ENCODE measurements at places on chromosomes 12 and 14. TPM values are rescaled to one million over a fixed set of nuclear protein-coding genes. Genes with fewer than 3 reads are reported as not detected.

- DNase-seq = no peak
Measured at GRCh38 chr12:58504143-58504938, 416.0 kb downstream of the LRIG3 start.

DNA sequence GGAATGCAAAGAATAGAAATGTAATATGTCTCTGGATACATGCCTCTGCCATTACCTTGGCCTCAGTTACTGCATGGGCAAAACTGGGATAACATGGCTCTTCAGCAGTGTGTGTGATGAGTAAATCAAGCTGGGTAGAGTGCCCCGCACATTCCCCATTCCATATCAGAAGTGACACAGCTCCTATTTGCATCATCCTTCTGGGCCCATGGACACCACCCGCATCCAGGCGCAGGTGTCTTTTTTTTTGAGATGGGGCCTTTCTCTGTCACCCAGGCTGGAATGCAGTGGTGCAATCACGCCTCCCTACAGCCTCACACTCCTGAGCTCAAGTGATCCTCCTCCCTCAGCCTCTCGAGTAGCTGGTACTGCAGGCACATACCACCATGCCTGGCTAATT is 31.6 kb downstream of the KRT76 start:
- DNase-seq = no peak

DNA sequence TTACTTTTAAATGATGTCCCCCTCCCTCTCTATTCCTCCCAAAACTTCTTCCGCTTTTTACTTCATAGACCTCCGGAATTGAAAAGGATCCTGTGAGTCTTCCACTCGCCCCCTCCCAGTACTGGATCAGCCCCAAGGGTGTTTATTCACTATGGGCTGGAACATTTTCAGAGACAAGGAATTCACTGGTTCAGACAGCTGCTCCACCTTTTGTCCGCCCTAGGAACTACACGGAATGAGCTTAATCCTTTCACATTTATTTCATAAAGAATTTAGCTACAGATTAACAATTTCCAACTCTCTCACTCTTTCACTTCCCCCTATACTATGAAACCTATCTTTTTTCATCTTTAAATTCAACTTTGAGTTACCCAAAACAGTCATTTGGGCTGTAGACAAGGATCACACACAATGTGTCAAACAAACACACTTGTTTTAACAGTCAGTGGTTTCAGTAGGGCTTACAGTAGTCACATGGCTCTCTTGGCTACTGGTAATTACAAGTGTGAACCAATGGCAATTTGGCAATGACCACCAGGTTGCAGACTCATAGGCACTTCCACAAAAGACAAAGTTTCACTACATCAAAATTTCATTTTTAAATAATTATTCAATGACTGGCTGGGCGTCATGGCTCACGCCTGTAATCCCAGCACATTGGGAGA is 20.6 kb downstream of the CNIH1 start:
- DNase-seq = peak; percentile 32

- DNase-seq = no peak
Measured at GRCh38 chr14:74856366-74856765, 19.6 kb downstream of the PROX2 start.

- DNase-seq = peak; percentile 76
Measured at GRCh38 chr14:79011091-79011919, 841.1 kb downstream of the NRXN3 start.

DNA sequence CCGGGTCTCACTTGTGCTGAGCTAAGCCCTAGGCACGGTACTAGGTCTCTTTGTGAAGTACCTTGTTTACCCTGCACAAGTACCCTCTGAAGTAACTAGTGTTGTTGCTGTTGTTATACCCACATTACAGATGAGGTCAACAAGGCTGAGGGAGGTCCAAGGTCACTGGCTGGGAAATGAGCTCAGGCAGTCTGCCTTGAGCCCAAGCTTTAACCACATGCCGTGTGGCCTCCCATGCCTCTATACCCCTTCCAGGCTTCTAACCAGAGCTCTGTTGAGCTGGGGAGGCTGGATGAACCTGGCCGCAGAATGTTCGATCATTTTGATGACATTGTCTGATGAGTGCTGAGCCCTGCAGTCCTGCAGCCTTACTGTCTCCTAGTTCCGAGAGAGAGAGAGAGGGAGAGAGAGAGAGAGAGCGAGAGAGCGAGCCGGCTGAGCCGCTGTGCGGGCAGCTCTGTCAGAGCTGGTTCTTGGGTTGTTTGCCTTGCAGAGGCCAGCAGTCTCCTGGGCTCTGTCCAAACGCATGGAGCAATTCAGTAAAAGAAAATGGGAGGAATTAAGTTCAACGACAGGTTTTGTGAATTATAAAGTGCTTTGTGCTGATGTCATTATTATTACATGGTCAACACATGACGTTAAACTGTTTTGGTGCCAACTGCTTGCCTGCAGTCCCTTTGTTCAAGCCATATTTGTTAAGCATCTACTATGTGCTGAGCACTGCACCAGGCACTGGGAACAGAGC is 13.1 kb downstream of the JDP2 start:
- DNase-seq = no peak

DNA sequence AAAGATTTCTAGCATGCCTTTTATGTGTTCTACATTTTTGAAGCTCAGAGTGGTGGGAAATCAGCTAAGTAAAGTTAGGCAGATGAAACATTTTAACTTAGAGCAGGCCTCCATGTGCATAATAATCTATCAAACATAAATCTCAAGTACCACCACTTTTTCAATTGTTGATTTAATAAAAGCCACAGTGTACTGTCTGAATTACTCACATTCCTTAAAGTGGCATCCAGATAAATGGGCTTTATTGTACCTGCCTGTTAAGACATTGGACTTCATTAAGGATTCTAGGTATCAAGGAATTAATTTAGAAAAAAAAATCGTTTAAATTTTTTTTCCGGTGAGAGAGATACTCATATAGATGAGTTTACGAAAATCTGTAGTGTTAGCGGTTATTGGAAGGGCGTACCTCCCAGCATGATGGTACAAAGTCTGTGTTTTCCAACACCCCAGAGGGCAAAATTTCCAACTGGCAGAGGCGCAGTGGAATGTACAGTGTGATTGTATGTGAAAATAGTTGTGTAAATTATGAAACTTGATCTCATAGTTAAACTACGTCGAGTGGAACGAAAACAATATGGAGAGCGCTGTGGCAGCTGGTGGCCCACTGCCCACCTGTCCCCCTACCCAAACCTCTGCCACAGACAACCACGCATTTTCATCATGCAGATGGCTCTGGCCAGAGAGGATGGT is 25.0 kb downstream of the ELK3 start:
- DNase-seq = no peak

DNA sequence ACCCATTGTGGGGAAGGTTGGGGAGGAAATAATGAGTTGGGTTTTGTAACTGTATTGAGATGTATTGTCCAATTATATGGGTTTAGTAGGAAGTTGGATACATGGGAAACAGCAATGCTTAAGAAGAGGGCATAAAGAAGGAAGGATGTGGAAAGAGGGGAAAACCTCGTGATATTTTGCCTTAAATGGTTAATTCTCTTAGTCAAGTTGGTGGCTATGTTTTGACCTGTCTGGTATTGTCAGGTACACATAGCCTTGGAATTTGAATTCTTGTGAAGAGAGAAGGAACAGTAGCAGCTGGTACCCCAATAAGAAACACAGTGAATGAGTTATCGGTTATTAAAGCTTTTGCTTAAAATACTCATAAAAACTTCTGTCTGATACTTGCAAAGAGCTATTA is 32.6 kb upstream of the SLC2A13 start:
- DNase-seq = no peak

DNA sequence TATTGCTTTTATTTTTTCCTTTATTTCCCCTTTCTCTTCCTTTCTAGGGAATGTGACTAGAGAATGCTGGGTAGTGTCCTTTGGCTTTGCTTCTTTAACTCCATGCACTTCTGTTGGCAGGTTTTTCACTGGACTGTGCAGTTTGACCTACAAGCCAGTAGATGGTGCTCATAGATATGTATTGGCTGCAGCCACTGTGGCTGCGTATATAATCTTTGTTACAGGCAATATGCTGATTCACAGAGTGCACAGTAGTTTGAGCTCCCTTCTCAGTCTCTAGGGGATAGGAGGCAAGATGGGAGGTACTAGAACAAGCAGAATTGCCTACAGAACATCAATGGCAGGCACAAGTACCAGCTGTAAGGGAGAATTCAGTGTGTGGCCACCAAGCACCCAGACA is 503.5 kb downstream of the LRFN5 start:
- no peak for DNase-seq

DNA sequence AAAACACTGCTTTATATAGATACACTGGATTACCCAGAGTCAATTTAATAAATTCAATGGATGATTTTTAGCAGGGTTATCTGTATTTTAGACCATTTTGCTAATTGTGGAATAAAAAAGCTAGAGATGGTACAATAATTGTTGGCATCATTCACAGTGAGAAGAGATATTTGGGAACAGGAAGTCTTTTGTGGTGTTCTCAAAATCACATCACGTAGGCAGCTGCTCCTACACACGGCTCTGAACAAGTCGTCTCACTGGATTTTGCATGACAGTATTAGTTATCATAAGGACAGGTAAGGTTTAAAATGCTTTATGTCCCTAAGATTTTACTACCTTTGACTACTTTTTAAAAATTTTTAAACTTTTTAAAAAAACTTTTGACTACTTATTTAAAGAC is 52.0 kb downstream of the PAPLN start:
- no peak for DNase-seq

- DNase-seq = no peak
Measured at GRCh38 chr14:106309423-106309822, 783.0 kb downstream of the TMEM121 start.

DNA sequence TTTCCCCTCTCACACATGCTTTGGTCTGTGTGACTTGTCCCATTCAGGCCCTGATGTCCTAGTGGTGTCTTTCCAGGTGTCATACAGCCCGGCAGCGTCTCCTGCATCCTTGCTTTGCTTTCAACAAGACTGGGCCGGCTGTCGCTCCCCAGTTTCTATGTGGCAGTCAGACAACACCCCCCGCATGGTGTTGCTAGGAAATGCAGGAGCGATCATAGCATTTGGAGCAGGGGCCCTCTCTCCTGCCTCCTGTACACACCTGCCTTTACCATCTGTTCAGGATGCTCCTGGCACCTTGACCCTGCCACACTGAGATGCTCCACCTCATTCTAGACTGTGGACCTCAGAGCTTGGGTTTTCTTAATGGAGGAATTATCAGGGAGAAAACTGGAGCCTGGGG is 29.5 kb downstream of the CACNA1C start:
- DNase-seq = peak; percentile 95

DNA sequence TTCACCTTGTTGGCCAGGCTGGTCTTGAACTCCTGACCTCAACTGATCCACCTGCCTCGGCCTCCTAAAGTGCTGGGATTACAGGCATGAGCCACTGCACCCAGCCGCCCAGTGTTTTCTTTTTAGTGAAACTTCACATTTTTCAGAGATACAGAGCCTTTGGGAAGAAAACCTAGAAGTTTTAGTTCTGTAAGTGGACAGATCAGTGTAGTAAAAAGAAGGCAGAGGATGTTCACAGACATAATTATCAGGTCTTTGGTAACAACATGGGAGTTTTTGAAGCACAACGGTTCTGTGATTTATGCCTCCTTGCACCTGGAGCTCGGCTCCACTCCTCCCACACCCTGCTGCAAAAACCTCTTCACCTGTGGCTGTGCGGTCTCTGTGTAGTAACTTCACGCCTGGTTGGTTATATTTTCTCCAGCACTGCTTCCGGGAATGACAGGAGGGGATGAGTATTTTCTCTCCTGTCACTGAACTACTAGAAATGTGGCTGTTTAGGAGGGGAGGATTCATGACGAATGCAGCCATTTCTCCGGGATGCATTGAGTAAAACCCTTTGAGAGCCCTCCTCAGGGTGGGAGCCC is 67.0 kb downstream of the ARF6 start:
- DNase-seq = no peak

DNA sequence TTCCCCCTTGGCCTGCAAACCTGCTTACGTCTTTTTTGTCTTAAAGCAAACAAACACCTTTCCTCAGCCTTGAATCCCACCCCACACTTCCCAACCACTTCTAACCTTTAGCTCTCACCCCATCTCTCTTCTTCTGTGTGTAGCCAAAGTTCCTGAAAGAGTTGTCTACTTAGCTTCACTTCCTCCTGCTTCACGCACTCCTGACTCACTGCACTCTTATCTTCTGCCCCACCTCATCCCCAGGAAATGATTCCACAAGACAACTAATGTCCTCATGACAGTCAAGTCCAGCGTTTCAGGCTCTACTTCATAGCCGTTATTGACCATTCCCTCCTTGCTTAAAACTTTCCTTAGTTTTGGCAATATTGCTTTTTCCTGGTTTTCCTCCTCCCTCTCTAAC is 22.4 kb downstream of the EIF2B2 start:
- no peak for DNase-seq

DNA sequence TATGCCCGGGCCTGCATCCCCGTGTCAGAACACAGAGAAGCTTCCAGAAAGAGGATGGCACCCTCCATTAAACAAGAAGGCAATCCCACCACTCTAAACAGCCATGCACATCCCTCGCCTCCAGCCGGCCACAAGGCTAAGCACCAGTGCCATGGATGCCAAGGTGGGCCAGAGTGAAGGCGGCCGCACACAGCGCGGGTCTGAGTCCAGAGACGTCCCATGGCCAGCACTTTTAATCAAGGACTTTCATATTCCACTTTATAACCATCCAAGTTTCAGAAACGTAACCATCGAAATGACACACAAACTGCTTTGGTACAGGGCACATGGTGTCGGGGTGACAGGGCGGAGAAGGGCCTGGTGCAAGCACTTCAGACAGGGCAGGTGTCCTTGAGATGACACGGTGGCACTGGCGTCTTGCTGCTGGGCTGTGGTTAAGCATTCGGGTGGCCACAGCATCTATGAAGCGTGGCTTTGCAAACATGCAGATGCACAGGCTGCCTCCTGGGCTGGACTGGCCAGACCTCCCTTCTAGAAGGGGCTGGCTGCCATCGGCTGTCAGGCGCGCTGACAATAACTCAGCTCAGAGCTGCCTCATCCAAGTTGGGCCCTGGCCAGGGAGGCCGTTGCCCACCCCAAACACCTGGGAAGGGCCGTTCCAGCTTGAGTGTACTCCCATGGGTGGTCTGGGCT is 117.2 kb downstream of the RFLNA start:
- DNase-seq = no peak

- DNase-seq = no peak
Measured at GRCh38 chr12:104183443-104183842, 32.1 kb upstream of the TXNRD1 start.

GRCh38 chr12:52155048-52155868 is 36.6 kb downstream of the KRT80 start:
- no peak for DNase-seq

- no peak for DNase-seq
Measured at GRCh38 chr14:98974113-98974512, 297.9 kb downstream of the BCL11B start.

DNA sequence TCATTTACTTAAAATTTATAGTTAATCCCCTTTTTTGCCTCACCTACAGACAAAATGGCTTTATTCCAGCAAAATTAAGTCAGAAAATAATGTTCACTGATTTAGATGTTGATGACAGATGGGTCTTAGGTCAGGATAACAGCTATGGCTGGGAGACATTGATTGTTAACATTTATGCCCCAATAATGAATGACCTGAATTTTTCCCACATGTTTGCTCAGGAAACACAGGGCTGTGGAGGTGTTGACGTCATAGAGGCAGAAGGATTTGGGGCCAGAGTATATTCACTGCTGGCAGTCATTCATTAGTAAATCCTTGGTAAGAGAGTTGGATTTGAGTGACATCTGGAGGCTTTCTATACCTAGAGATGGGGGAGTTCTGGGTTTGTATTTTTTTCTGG is 121.3 kb downstream of the PDE3A start:
- no peak for DNase-seq

Gene KRT75
- total RNA-seq = 0.43 TPM

Gene FAM181A
- not detected for total RNA-seq

Gene MGST1
- total RNA-seq = not detected

Gene MYRFL
- total RNA-seq = not detected

Gene HOXC12
- total RNA-seq = not detected

Gene LMO3
- total RNA-seq = not detected

Gene LALBA
- total RNA-seq = not detected
